ENCODE measurements at places on chromosomes 5 and 9.

DNA sequence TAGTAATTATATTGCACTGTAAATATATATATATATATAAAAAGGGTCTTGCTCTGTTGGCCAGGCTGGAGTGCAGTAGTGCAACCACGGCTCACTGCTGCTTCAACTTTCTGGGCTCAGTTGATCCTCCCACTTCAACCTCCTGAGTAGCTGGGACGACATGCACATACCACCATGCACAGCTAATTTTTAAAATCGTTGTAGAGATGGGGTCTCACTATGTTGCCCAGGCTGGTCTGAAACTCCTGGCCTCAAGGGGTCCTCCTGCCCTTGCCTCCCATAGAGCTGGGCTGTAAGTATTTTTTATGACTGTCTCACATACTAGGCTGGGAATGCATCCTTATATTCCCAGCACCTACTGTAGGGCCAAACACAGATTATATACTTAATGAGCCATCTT, 11.9 kb downstream of the PSMD5 start:
- DNase-seq, result no peak

- no peak for DNase-seq
These were observed 64.1 kb upstream of the HSPA9 start for GRCh38 chr5:138639326-138639725.

DNA sequence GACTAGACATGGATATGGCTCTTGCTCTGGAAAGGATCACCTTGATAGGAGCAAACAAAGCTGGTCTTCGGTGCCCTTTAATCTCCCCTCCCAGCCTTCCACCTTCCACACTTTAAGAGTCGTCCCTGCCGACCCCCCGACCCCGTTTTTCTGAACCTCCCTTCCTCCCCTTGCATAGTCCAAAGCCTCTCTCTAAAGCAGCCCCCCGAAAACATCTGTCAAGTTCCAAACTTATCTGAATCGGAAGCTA, 423 bp upstream of the NUP214 start:
- no peak for DNase-seq

DNA sequence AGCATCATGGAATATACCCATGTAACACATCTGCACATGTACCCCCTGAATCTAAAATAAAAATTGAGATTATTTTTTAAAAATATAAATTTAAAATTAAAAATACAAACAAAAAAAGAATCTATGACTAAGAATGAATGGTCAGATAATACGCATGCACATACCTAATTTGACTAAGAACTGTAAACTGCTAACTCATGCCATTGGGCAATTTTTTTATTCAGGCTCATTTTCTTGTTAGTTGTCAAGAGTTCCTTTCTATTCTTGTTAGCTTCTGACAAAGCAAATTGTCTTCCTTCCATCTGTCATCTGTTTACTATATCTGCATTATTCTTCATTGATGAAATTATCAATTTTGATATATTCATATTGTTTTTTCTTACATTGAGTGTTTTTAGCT, 69.5 kb upstream of the HAND1 start:
- DNase-seq, result no peak

- DNase-seq, result no peak
These were observed 96.3 kb downstream of the CD180 start for GRCh38 chr5:67100301-67100700.

DNA sequence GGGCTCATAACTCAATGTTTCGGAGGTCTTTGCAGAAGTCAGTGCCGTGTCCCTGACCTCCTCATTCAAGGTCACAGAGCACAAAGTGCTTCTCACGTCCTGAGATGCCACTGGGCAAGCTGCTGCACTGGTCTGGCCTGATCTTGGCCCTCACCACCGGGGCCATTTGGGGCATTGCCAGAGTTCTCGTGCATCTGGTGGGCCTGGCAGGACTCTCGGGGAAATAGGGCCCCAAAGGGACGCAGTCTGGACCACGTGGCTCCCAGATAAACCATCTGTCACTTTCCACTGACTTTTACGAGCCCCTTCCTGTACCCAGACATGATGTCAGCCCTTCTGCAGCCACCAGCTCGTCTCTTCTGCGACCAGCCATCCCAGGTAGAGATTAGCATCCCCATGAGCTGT, 54.8 kb downstream of the HRH2 start:
- DNase-seq, result no peak

- DNase-seq, result no peak
These were observed 349.3 kb downstream of the RAB3C start for GRCh38 chr5:58932057-58932612.

DNA sequence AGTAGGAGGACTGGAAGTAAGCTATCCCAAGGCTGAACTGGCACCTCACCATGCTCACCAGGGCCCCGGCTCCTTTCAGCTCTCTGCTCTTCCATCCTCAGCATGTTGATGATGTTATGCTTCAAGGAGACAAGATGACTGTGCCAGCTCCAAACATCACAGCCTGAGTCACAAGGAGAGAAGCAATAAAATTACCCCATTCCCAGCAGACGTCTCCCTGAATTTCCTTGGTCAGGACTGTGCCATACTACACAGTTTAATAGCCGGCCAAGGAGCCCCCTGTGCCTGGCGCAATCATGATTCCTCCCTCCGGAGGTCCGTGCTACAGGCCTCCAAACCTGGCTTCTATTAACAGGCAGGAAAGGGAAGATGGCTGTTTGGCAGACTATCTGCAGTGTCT, 51.2 kb upstream of the ROR2 start:
- DNase-seq, result no peak

GRCh38 chr5:10434392-10434791, 7.3 kb upstream of the ROPN1L start:
- no peak for DNase-seq

DNA sequence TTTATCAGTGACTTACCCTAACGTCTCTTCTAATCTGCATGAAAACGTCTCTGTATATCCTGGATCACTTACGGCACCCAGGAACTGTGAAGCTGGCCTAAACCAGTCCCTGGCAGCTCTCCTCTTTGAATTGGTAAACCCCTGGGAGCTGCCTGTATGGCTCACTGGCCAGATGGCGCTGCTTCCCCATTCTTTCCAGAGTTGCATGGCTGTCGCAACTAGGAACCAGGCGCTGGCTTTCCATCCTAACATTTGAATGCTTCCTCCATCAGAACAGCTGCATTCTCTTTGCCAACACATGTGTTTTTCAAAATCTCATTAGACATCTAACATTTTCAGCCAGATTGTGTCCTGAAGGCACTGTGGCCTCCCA, 8.0 kb upstream of the PCA3 start:
- DNase-seq, result no peak

GRCh38 chr5:122880749-122881148, 35.3 kb downstream of the SNX24 start:
- no peak for DNase-seq

- DNase-seq, result no peak
These were observed 250.8 kb downstream of the ENC1 start for GRCh38 chr5:74389531-74390305.

GRCh38 chr9:20551236-20551635, 71.1 kb downstream of the MLLT3 start:
- DNase-seq, result no peak

DNA sequence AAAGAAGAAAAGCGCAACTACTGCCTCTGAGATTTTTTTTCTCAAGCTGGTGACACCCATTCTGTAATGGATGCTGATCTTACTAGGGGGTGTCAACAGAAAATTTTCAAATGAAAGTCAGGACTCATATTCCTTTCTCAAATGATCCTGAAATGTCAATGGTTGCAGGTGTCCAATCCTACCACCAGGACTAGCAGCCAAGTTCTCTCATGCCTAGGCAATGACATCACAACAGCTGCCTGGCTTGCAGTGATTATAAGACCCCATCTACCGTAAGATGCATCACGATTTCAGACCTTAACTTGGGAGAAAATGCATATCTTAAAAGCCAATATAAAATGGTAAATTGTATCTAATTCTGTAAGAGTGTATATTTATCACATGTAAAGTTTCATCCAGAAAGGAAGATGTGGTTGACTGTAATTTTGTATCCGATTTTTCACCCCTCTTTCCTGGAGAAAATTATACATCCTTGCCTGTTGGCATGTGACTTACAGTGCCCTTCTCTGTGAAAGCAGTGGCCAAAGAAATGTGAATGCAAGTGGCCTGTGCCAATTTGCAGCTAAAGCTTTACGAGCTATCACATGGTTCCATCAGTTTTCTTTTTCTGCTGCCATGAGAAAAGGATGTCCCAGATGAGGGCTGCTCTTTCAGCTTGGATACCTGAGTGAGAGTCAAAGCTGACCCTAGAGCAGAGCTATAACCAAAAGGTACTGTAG, 104.4 kb downstream of the DENND1A start:
- DNase-seq, result no peak

DNA sequence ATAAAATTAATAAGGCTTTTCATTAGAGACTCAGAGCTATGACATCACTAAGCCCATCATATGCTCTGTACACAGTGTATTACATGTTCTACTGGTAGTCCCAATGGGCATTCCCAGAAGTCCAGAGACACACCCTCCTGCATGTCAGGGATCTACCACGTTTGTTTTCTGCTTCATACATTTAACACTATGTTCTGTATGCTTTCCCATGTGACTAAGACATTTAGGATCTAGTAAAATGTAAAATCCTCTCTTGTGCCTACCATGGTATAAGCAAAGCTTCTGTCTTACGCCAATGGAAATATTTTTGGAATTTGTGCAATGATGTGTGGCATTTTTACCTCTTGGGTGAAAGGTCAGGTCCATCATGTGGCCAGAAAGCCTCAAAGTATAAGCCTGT, 192.4 kb downstream of the ADAMTSL1 start:
- no peak for DNase-seq

DNA sequence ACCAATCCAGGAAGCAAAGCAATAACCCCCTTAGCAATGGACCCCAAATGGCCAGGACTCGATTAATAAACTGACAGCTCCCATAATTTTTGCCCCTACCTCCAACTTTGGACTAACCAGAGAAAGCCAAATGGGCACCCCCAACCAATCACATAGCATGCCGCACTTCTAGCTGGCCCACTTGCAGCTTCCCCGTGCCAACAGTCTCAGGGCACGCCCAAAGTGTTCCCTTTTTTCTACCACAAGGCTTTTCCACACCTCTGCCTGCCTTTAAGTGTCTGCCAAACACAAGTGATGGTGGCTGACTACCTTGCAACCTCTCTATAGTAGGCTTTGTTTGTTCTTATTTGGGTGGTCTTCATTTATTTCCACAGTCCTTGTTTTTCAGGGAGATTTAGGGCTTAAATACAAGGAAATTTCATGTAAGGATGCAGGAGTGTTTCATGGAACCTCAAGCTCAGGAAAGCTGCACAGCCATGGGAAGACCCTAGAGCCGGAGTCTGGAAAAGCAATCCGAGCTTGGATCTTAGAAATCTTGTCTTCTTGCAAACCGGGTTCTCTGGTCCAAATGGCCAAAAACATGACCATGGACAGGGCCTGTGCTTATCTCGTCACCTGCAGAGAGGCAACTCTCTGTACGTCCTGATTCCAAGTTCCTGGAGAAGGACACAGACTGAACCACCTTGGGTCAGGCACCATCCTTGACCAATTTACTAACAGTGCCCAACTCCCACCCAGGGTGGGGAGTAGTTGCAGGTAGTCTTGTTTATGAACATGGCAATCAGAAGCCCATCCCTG, 89.2 kb downstream of the THBS4 start:
- no peak for DNase-seq

GRCh38 chr9:101791938-101792337, 53.5 kb upstream of the GRIN3A start:
- no peak for DNase-seq

- no peak for DNase-seq
These were observed 334.7 kb upstream of the PIK3R1 start for GRCh38 chr5:67880876-67881275.

- DNase-seq, result no peak
These were observed 50.3 kb upstream of the PSD2 start for GRCh38 chr5:139745132-139745799.

DNA sequence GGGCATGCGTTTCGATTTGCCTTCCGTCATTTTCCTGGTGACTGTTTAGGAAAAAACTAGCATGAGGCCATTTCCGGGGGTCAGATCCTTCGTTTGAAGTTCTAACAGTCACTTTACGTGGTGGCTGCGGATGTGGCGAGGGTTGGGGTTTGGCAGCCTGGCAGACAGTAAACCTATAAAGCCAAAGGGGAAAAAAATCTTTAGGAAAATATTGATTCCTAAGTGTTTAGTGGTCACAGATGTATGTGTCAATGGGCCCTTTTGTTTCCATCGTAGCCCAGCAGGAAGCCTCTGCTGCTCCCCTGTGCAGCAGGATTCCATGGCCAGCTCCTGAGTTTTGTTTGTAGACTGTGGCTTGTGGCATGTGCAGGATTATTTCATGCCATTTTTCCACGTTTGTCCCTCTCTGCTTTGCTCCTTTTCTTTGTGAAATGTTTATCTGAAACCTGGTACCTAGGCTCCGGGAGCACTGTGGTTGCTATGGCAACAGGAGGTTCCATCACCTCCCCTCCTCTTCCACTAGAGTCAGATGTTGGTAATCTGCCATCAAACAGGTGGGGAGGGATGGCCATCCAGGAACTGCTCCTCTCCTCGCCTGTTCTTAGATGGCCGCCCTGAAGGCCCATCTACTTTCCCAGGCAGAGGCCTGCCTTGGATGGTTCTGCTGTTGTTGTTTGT, 202.3 kb downstream of the AOPEP start:
- DNase-seq, result no peak

GRCh38 chr9:19976226-19976625, 187.4 kb upstream of the SLC24A2 start:
- DNase-seq, result peak; percentile 44

DNA sequence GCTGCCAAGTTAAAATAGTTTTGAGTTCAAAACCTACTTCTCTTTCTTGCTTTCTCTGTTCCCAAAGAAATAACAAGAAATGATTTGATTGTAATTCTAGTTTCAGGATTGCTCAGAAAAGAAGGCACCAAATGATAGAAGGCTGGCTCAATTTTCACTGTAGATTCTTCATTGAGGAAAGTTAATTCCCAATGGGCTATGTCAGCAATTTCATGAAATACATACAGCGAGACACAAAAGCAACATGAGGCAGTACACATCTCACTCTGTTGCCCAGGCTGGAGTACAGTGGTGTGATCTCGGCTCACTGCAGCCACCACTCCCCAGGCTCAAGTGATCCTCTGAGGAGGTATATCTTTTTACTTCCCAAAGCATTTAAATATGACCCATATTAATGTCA, 1659.9 kb upstream of the C9orf72 start:
- no peak for DNase-seq

DNA sequence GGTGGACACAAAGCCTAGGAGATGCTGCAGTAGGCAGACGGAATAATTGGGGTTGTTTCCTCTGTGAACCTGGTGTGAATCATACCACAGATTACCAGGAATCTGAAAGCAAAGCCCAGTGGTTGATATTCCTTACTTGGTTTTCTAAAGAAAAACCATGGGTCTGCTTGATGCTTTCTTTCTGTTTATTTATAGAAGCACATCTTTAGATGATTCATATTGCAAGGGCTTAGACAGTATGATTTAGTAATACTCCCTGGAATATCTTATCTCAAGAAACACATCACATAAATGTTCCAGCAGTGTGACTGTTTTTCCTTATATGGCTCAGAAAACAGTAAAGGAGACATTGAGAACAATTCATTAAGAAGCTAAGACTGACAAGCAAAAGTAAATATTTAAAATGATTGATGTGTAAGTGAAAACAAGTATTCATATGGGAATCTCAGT, 623.3 kb downstream of the RAB3C start:
- no peak for DNase-seq

- no peak for DNase-seq
These were observed 268.6 kb downstream of the NR3C1 start for GRCh38 chr5:143134900-143135299.

GRCh38 chr9:28032268-28032590, 458.9 kb upstream of the C9orf72 start:
- DNase-seq, result no peak

GRCh38 chr5:53069626-53070025, 39.9 kb downstream of the MOCS2 start:
- peak; percentile 68 for DNase-seq

- DNase-seq, result no peak
These were observed 543 bp upstream of the UBE2QL1 start for GRCh38 chr5:6448141-6448491.

- no peak for DNase-seq
These were observed 24.0 kb downstream of the DCTN4 start for GRCh38 chr5:150734579-150735384.
